Ecto neural progenitor cell (in vitro differentiated cells): ENCODE measurements at places on chromosomes 7 and 10.

- no peak for DNase-seq
Measured at GRCh38 chr7:2689951-2690705, 2.1 kb downstream of the AMZ1 start.

DNA sequence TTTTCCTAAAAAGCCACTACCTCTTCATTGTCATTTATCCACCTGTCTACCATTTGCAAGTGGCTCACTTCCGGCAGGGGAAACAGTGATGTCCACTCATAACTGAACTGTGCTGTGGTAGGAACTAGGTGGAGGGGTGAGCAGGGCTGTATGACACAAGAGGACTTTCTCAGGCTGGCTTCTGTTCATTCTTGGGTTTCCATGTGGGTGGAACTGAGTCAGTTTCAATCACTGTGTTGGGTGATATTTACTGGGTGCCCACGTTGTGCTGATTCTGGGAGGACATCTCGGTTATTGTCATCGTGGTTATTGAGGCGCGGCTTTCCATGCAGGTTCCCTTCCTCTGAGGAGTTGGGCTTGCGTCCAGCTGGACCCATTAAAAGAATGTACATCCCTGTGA, 38.8 kb downstream of the RAMP3 start:
- no peak for DNase-seq

DNA sequence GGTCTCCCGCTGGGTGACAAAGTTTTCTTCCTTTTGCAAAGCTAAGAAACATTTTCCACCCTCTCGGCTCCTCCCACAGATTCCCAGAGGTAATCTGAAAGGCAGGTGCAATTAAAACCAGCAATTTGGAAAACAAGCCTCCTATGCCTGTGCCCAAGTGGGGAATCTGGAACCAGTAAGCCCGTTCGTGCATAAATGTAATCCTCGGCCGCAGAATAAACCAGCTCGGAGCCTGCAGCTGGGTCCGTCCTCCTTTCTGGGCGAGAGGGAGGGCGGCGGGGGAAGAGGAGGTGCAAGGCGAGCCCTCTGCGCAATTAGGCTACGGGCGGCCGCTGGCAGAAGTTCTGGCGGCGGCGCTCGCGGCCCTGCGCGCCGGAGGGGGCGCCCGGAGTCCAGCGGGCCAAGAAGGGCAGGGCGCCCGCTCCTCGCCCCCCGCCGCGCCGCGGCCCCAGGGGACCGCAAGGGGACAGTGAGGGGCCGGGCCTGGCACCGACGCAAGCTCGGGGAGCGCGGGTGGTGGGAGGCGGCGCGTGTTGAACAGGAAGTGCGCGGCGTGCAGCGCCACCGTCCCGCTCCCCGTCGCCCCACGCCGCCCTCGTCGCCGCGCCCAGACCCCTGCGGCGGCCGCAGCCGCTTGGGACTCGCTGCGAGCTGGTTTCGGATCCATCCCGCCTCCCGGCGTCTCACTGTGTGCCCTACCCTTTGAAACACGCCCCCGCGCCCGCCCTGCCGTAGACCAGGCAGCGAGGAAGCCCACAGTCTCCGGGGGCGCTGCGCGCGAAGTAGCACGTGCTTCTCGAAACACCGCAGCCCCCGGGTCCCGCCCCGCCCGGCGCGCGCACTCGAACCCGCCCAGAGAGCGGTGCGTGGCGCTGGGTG, at the start of gene PRKAG2:
PRKAG2 (minus strand) TSS at position 217 of the 879 bp plus-strand sequence. CDS start 495 bp downstream, outside the sequence.
- DNase-seq = peak; percentile 75

DNA sequence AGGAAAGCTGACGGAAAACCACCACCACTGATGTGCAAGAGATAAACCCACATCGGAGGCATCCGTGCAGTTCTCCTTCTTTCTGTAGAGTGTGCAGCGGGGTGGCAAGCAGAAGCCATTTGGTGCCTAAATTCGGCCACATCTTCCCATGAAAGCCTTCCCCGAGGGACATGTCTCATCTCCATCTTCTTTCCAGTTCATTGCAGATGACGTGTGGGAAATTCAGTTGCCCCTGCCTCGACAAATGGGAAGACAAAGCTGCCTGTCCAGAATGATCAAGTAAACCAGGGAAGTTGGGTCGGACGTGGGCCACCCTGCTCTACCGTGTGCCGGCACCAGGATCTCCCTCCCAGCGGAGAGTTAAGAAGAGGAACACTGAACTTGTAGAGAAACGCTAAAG, 14.5 kb downstream of the BEND7 start:
- no peak for DNase-seq

DNA sequence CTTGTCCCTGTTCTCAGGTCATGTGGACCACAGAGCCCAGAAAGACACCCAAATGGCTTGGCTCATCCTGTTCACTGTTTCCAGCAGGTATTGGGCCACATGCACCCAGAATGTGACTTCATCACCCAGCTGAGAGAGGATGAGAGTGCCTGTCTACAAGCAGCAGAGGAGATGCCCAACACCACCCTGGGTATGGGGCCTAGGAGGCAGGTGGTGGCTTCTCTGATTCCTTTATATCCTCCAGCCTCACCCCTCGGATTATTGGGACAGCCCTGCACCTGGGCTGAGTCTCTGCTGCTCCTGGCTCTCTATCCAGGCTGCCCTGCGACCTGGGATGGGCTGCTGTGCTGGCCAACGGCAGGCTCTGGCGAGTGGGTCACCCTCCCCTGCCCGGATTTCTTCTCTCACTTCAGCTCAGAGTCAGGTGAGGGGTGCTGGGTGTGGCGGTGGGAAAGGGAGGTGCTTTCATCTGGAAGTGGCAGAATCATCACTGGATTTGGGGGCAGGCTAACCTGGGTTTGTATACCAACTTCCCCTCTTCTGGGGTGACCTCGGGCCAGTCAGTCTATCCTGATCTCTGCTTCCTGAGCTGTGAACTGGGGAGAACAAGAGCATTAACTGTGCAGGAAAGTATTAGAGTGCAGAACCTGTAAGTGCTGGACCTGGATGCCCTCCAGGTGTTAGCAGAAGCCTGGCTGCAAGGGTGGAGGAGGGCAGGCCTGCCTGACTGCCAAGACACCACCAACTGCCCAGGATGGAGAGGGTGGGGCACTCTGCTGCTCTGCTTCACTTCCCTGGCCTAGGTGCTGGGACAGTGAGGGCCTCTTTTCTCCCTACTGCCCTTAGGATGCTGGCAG, 5.2 kb downstream of the GHRHR start:
- DNase-seq = peak; percentile 34
